ENCODE measurements at places on chromosomes 11 and 22.
A peak's percentile ranks its signal among the peaks of the same experiment; 100 is the strongest.

GRCh38 chr22:25282346-25282670, 62.9 kb downstream of the CRYBB2 start:
- DNase-seq, result peak; percentile 52

- peak; percentile 93 for DNase-seq
Observed at GRCh38 chr11:66855574-66856495, 1.0 kb upstream of the LRFN4 start.

GRCh38 chr22:17214416-17215043, 4.7 kb downstream of the ADA2 start:
- DNase-seq, result no peak

- DNase-seq, result no peak
Observed at GRCh38 chr11:66857234-66857926, 516 bp downstream of the LRFN4 start.

- DNase-seq, result no peak
Observed at GRCh38 chr11:9982127-9982795, 311.8 kb downstream of the SBF2 start.

DNA sequence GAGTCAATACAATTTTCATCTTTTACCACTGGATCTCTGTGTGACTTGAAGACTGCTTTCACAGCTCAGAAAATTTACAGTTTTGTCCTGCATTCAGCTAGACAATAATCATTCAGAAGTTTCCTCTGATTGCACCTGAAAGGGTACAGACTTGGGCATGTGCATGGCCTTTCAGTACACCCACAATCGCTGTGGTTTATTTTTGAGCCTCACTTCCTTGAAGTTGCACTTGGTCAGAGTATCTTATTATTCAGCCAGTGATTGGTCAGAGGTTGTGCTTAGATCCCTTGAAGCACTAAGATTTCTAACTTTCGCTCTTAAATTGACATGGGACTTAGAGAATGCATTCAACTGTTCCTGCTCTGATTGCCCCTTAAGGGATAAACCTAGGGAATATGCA, 508.2 kb downstream of the FAM181B start:
- no peak for DNase-seq

DNA sequence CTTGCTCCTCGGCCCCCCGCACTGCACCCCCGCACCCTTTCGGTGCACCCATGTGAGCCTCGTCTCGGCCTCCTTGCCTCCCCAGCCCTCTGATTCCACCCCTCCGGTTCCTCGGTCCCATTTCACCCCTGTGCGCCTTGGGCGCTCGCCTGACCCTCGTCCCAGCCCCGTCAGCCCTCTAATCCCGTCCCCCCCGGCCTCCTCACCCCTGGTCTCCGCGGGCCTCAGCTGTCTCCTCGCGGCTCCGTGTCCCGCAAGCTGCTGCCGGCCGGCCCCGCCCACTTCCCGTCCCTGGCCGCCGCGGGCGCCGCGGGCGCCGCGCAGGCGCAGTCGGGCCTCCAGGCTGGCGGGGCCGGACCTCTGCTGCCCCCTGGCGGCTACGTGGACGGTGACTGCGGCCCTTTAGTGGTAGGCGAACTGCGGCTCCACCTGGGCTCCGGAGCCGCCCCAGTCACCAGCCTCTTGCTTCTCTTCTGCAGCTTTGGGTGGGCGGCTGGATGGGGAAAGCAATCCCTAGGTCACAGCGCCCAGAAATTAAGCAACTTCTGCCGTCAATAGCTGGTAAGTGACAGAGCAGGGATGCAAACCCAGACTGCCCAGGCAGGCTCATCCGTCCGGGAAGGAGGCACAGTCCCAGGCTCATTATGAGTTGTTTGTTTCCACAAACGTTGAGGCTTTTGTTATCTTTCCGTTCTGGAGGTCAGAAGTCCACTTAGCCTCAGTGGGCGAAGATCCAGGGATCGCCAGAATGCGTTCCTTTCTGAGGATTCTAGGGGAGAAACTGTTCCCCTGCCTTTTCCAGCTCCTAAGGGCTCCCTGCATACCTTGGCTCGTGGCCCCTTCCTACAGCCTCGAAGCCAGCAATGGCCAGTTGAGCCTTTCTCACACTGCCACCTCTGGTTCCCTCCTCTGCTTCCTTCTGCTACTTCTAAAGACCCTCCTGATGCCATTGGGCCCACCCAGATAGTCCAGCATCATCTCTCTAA, at the start of gene PPM1F:
TSS of gene PPM1F (minus strand) at position 263 of the 986 bp plus-strand sequence. CDS start 6,800 bp downstream, outside the sequence.
- DNase-seq, result peak; percentile 77

- no peak for DNase-seq
Observed at GRCh38 chr22:49934160-49934890, 15.9 kb downstream of the CRELD2 start.

- DNase-seq, result no peak
Observed at GRCh38 chr11:118924591-118925585, 838 bp downstream of the BCL9L start.

DNA sequence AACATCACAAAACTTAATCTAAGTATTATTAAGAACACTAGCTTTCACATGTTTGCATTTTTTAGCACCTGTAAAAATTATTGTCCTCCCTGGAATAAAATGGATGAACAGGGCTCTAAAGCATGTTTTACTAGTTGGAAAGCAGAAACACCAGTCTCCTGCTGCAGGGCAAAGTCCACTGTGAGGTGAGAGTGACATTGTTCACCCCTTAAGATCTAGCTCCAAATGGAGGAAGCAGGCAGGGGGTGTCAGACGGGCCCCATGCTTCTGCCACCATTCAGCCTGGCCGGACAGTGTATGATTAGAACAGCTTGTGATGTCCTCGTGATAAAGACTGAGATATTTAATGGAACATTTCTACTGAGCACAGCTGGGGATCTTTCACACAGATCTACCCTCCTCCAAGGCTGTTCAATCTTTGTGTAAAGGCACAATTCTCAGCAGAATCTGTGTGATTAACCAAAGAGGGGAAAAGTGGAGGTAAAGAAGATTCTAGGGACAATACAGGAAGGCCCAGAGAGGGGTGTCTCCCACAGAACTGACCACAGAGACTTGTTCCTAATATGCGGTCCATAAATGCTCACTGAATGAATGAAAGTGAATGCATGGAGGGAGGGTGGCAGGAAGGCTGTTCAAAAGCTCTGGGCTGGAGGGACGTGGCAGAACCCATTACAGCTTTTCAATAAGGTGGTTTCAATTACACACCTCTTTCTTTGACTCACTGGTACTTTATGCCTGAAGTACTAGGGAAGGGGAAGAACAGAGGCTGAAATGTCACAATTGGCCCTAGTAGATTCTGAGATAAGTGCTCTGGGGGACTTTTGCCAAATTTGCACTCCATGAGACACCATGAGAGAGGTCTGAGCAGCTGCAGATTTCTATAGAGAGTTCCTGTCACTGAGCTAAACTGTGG, 239.1 kb upstream of the ARHGAP20 start:
- no peak for DNase-seq

- DNase-seq, result no peak
Observed at GRCh38 chr11:8809241-8809938, 101.6 kb upstream of the AKIP1 start.
